M059J (cell line): ENCODE measurements at places on chromosomes 4 and X.
A peak's percentile ranks its signal among the peaks of the same experiment; 100 is the strongest.

GRCh38 chrX:32877592-32877991 is 333.8 kb downstream of the DMD start:
- DNase-seq, result peak; percentile 5

DNA sequence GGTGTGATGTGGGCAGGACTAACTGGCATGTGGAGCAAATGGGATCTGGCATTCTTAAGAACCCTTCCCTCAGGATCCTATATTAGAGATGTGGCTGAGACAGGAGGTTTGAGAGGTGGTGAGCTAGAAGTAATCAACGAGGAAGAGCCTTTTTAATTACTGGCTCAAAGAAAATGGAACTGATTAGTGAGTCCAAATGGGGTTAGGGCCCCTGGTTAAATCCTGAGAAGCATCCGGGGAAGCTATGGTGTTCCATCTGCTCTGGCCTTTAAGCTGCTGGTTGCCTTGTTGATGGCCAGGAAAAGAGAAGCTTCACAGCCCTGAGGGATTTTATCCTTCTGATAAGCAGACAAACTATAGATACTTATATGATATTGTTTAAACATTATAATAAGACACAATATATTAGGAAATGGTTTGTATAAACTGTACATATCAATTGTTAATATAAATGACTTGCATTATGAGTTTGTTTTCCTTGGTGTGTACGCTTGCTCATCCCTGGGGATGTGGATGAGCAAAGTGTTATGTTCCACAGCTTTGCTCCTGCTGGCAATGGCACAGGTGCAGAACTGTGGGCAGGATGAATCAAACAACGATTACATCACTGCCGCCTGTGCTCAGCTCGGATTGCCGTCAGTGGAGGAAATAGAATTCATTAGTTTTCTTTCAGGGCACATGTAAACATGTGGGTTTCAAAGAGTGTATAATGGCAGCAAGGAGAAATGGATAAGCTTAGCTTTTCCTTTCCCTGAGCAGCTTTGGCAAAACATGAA is 328.6 kb upstream of the ARX start:
- DNase-seq, result no peak

- peak; percentile 56 for DNase-seq
These were observed 15.9 kb upstream of the COX7B2 start for GRCh38 chr4:46924789-46925529.

GRCh38 chr4:48331577-48332330 is 9.6 kb upstream of the SLAIN2 start:
- peak; percentile 95 for DNase-seq

GRCh38 chrX:101485212-101485949 is at the start of gene ARMCX4:
TSS of gene ARMCX4 (plus strand) at chrX:101485456. CDS start at chrX:101488590, 3,134 bp downstream.
- peak; percentile 6 for DNase-seq

GRCh38 chrX:9851890-9852289 is 65.7 kb downstream of the SHROOM2 start:
- peak; percentile 45 for DNase-seq

DNA sequence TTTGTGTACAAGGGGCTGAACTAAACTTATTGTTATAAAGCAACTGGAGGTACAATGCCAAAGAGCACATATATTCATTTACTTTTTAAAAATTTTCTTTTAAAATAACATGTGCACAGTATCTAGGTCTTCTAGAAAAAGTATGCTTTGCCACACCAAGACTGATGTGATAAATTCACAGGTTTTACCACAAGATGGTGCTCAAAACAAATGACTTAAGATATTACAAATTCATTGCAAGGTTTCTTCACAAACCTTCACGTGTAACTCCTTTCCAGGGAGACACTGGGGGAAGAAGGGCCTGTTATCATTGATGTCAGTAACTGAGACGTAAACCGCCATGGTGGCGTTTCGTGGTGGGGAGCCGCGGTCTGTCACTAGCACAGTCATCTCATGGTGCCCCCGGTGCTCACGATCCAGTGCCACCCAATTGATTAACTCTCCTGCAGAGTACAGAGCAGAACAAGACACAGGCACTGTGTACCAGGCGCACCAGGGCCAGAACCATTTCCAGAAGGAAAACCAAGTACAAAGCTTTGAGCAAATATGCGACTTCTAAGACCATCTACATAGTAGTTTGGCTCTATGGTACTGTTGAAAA is 162.2 kb downstream of the DCHS2 start:
- peak; percentile 34 for DNase-seq

- DNase-seq, result peak; percentile 4
These were observed 1074.1 kb upstream of the SLIT2 start for GRCh38 chr4:19177616-19178015.

DNA sequence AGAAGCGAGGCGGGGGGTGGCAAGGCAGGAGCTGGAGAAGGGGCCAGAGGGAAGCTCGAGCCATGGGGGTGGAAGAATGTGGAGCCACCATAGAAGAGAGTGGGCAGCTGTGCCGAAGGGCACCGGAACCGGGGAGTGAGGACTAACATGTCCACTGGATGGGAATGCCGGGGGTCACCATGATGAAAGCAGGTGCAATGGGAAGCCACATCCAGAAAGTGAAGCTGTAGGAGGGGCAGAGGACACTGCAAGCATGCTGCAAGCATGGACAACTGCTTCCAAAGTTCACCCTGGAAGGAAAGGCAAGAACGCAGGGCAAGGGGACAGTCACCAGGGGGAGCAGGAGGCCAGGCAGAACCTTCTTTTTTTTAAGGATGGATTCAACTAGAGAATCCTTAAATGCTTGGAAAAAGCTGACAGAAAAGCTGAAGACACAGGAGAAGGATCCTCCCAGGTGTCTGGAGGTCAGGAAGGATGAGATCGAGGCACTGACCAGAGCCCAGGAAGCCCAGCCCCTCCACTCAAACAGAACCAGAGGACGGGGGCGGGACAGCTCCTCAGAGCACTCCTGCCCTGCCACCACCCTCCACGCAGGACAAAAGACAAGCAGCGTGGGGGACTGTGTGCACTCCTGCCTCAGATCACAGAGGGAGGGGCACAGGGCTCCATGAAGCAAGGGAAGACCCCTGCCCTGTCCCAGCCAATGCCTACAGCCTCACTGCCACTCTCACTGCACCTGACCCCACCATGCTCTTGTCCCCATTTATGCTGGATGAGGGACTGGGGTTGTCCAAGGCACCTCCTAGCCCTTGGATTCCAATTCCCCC is 169.2 kb downstream of the AFAP1 start:
- peak; percentile 19 for DNase-seq

DNA sequence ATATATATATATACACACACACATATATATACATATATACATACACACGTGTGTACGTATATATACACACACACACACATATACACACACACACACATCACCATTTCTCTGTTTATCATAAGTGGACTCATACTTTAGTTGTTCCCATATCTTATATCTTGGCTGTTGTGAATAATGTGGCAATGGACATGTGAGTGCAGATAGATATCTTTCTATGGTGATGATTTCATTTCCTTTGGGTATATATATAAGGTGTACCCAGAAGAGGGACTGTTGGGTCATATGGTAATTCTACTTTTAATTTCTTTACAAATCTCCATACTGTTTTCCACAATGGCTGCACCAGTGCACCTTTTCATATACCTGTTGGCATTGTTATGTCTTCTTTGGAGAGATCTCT is 105.9 kb downstream of the LARP1B start:
- no peak for DNase-seq

GRCh38 chr4:48421101-48421500 is 62.0 kb upstream of the SLC10A4 start:
- no peak for DNase-seq

DNA sequence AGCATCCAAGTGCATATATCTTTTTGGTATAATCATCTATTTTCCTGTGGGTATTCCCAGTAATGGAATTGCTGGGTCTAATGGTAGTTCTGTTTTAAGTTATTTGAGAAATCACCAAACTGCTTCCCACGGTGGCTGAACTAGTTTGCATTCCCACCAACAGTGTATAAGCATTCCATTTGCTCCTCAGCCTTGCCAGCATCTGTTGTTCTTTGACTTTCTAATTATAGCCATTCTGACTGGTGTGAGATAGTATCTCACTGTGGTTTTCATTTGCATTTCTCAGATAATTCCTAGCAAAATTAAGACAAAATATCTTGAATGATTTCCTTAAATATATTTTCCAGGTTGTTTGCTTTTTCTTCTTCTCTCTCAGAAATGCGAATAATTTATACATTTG is 341.1 kb downstream of the GBA3 start:
- peak; percentile 60 for DNase-seq

DNA sequence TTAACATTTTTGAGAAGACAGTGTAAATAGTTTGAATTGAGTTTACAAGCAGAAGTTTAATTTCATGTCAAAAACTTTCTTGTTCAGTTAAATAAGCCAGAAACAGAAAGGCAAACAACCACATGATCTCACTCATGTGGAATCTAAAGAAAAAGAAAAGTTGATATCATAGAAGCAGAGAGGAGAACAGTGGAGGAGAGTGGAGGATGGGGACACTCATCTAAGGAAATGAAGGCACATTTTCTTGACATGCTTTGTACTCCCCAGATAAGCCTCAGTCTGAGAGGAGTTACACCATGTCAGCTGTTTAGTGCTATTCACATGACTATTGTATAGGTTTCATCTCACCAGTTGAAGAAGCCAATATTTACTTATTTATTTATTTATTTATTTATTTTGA is 13.5 kb downstream of the SNCA start:
- DNase-seq, result peak; percentile 35

- peak; percentile 42 for DNase-seq
These were observed 473.9 kb upstream of the FTHL17 start for GRCh38 chrX:31545726-31546125.

- no peak for DNase-seq
These were observed 137.6 kb downstream of the SCLT1 start for GRCh38 chr4:128955751-128956150.

- peak; percentile 14 for DNase-seq
These were observed 50.2 kb upstream of the MAP9 start for GRCh38 chr4:155426953-155427352.

GRCh38 chr4:149986917-149987316 is 91.3 kb upstream of the DCLK2 start:
- DNase-seq, result no peak

- no peak for DNase-seq
These were observed 214.6 kb upstream of the FAM241A start for GRCh38 chr4:111930659-111931058.

GRCh38 chrX:42027367-42028000 is 104.1 kb upstream of the CASK start:
- DNase-seq, result no peak

DNA sequence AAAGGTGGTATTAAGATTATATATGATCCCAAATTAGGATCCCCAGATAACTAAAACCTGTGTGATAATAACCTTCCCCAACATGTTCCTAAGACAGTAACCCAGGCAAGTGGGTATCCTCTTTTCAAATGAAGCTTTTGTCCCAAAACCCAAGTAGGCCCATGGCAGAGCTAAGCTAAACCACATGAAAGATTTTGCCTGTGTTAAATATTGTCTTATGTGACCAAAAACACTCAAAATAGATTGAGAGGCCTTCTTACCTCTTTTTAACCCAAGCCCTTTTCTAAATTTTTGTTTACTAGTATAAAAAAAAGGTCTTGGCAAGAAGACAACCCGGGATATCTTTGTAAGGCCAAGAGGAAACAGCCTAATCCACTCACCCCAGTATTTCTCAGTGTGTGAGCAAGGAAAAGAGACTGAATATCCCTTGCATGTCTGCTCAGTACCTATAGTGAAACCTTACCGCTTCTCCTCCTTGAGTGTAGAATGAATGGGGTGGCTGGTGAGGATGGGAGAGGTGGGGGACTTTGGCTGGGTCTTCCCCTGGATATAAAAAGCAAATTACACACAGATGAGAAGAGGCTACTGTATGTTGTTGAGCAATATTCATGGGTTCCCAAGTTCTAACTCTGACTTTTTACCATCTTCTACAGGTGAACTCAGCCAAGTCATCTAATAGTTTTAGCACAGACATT is 188.8 kb upstream of the BMP3 start:
- DNase-seq, result no peak

DNA sequence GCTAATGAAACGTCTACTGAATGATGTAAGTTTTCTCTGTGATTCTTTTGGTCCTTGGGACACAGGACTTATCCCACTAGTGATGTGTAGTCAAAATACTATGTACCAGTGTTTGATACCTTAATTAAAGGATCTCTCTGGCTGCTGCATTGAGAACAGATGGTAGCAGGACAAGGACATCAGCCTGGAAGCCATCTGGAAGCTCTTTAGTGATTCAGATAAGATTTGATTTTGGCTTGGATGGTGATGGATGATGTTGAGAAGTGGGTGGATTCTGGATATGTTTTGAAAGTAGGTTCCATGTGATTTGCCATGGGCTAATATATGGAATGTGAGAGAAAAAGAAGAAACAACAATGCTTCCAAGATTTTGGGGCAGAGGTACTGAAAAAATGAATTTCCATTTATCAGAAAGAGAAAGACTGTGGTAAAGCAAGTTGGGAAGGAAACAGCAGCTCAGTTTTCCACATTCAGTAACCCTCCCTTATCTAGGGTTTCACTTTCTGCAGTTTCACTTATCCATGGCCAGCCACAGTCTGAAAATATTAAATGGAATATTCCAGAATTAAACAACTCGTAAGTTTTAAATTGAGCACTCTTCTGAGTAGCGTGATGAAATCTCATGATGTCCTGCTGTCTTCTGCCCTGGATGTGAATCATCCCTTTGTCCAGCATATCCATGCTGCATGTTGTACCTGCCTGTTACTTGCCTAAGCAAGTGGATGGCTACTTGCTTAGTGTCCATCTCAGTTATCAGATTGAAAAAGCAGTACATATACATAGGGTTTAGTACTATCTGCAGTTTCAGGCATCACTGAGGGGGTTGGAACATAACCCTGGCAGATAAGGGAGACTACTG is 15.6 kb downstream of the CD38 start:
- DNase-seq, result no peak

DNA sequence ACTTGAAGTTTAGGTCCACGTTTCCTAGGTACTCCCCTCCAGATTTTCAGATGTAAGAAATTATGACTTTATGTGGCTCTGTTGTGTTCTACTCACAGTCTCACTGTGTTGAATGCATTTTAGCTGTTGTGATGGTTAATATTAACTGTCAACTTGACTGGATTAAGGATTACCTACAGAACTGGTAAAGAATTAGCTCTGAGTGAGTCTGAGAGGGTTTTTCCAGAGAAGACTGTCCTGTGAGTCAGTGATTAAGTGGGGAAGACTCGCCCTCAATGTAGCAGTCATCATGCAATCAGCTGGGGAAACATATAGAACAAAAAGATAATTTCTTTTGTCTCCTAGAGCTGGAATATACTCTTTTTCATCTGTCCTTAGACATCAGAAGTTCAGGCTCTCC is 493.4 kb downstream of the ACTRT1 start:
- no peak for DNase-seq

DNA sequence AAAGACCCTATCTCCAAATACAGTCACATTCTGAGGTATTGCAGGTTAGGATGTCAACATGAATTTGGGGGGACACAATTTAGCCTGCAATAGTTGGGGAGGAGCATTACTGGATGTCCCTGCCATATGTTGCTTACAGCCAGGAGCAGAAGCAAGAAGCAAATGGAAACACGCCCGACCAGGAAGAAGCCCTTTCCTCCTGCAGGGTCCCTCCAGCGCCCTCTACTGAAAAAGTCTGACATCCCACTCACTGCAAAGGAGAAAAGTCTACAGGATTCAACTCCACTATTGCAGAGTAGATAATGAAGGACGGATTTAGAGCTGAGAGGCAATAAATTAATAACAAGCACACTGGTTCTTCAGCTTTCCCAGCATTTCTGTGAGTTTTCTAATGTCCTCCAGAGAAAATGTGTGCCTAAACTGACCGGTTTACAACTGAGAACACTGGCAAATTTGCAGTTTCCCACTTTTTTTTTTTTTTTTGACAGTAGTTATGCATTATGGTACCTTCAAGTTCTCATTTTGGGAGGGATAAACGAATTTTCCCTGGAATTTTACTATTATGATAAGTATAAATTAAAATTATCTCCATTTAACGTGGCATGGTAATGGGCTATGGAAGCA is 31.7 kb downstream of the COQ2 start:
- peak; percentile 68 for DNase-seq
